ENCODE measurements at places on chromosomes 6 and 20.

DNA sequence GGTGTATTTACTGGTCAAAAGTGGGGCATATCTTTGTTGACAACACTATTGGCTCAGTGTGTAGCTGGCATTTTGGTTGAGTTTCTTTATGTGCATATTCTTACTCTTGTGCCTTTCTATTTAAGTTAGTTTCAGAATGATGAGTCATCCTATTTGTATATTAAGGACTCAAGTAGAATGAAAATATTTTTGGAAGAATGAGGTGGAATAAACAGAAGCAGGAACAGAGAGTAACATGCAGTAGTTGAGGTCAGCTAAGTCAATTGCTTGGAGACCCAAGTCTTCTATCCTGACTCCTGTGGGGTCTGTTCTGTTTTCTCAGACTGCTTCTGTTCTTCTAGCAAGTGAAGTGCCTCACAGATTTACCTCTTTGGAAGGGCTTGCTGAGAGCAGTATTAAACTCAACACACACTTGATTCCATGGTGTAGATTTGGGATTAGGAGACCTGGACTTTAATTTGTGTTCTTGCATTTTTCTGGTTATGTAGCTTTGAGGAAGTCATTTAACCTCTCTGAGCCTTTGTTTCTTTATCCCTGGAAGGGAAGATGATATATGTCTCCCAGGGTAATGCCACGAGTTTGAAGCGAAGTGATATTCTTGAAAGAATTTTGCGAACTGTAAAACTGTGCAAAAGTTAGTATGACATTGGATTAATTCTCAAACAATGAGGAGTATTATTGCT lies 324.3 kb downstream of the QKI start:
- no peak for DNase-seq

DNA sequence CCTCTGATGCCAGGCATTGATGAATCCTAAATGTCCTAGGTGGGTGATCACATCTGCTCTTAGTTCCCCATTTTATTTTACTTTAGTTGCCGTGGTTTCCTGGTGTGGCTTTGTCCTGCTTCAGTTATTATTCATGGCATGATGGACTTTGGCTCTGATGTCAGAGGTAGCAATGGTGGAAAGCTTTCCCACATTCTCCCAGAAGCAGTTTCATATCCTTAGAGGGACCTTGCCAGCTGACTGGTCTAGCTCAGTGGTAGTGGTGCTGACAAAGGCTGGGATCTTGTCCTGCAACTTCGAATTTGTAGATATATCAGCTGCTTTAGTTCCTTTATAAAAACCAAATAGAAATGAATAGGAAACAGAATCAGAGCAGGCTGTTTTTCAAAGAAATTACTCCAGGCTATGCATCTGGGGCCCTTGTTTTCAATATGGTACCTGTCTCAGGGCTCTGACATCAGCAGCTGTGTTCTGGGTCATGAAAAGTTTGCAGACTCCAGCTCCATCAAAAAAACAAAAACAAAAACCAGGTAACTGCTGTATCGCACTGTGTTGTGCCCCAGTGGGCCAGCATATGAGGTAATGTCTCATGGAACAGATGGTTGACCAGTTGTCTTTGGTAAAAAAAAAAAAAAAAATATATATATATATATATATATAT lies 133.7 kb downstream of the PLCB4 start:
- no peak for DNase-seq

- no peak for DNase-seq
Observed at GRCh38 chr20:16624106-16624505, 50.9 kb upstream of the KIF16B start.

DNA sequence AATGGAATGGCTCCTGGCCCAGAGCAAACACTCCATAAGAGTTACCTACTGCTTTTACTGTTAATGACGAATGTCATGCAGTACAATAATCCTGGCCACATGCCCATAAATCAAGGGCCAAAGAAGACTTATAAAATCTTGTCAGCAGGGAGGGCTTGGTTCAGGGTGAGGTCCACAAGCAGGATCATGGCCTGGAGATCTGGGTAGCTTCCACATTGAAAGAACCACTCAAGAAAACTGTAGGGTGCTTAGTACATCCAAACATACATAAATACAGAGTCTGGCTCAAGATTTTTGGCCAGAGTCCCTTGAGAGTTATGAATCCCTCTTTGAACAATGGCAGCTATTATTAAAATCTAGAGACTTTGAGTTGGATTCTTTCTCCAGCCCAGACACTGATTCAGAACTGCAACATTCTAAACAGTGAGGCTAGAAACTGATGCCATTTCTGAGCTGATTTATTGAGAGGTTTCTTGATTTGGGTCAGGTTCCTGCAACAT lies 188.7 kb downstream of the CDC5L start:
- no peak for DNase-seq

DNA sequence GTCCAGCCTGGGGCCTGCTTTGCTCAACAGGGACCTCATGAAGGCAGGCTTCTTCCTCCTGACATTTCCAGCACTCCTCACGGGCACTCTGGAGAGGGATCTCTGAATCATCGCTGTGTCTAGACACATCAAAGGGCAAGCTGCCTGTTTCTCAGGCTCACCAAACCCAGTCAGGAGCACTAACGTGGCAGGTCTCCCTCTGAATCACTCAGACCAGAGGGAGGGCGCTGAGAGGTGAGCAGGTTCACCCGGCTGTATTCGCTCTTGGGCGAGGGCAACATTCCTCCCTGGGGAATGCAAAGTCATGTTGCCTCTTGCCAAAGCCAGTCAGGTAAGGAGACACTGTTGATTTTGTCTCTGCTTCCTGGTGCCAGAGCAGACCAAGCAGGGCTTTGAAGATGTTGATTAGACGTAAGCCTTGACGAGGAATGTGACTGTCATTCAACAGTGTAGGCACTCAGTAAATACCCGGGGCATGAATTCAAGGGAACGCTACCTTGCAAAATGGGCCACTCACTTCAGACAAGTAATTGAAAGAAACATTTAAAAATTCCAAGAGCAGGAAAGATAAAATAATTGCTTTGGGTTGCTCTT lies 50.1 kb downstream of the CYP24A1 start:
- no peak for DNase-seq

DNA sequence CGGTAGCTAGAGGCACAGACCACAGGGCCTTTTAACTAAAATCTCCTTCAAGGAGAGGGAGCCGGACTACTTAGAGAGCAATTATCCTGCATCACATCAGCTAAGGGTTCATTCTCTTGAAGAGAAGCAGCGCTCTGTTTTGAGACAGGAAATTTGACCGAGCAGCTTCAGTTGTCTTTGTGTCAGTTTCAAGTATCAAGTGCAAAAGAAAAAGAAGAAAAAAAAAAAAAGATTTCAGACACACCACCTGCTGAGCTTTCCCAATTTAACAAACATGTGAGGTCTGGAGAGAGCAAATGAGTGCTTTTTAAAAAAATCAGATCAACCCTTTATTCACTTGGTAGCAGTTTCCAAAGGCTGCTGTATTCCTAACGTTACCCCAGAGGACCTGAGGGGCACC lies 273.5 kb upstream of the POU3F2 start:
- DNase-seq = no peak

DNA sequence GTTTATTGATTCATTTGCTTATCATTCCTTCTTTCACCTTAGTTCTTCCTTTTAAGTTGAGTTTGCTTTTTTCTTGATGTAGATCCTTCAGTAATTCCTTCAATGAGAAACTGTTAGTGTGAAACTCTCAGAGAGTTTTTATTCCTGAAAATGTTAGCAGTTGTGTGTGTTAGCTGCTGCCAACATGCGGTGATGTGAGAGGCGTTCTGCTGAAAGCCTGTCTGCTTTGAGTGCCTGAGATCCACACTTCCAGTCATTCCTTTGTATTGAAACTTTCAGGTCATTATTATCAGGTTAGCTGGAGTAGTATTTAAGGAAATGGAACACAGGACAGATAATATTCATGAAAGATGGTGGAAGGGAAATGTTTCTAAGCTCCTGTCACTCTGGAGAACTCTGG lies 70.0 kb upstream of the SUPT3H start:
- no peak for DNase-seq

- DNase-seq = no peak
Observed at GRCh38 chr6:11854408-11855165, 76.0 kb upstream of the ADTRP start.

DNA sequence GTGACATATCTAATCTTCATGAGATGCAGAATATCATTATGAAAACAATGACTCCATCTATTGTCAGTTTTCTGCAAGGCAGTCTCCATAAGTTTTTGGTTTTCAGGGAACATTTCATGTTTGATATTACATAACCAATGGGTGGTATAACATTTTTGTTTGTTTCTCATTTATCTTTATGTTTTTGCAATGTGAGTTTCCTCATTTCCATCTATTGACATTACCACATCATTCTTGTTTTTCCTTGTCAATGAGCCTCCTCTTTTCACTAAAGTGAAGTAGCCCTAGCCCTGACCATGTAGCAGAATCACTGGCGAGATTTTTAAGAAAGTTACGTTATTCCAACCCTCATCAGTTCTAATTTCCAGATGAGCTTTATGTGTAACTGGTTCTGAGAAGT lies 4.4 kb downstream of the EFHC1 start:
- no peak for DNase-seq

DNA sequence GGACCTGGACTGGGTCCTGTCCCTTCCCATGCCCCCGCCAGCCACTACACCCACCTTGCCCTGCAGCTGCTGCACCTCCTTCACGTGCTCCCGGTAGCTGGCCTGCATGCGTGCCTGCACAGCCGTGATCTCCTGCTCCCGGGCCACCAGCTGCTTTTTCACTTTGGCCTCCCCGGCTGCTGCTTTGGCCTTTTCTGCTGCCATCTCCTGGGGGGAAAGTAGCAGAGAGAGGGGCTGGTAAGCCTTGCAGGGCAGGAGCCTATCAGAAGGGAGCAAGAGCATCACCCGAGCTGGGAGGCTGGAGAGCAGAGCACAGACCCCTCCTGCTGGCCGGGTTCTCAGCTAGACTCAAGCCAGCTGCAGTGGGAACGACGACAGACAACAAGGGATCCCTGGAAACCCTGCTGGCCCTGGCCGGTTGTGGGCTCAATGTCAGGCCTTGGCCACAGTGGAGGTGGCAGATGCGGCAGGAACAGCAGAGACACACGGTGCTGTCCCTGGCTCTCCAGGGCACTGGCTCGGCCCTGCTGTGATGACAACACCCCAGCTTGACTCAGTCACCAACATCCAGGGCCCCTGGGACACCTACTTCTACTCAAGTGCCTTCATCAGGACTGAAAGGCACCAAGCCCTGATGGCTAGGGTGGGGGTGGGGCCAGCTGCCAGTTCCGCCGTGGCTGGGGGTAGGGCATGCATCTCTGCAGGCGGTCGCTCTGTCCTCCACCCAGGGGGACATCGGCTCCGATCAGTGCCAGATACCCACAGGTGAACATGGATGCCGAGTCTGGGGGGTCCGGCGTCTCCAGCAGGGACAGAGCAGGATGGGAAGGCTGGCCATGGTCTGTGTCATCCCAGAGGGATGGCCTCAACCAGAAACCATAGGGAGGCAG lies 45.3 kb downstream of the RRBP1 start:
- no peak for DNase-seq

DNA sequence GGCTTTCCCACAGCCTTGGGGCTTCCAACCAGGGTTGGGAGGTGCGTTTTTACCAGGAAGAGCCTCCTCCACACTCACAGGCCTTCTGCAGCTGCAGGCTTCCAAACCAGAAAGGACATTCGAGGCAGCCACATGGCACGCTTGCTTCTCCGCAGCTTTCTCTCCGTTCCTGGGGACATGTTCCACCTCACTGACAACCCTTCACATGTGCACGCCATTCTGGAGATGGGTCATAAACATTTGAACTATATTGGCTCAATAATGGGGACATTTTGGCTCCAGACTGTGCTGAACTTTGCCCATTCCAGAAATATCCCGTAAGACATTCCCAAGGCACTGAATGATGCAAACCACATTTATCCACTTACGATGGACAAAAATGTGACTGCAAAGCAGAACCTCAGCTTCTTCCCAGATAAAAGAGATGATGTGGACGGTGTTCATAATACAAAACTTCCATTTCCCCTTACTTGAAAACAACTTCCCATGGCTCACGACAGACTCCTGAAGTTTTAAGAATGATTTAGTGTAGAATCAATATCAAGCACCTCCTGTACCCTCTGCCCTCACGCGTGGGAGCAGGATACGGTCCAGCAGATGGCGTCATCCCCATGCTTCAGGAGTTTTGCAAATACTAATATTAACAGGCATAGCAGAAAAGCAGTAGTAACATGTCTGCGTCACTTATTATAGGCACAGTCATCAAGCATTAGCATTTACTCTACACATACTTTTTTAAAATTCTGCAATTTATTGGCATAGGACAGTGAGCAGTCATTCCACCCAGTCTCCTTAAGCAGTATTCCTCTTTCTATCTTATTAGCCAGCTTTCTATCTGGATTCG lies 25.4 kb upstream of the FOXF2 start:
- no peak for DNase-seq

DNA sequence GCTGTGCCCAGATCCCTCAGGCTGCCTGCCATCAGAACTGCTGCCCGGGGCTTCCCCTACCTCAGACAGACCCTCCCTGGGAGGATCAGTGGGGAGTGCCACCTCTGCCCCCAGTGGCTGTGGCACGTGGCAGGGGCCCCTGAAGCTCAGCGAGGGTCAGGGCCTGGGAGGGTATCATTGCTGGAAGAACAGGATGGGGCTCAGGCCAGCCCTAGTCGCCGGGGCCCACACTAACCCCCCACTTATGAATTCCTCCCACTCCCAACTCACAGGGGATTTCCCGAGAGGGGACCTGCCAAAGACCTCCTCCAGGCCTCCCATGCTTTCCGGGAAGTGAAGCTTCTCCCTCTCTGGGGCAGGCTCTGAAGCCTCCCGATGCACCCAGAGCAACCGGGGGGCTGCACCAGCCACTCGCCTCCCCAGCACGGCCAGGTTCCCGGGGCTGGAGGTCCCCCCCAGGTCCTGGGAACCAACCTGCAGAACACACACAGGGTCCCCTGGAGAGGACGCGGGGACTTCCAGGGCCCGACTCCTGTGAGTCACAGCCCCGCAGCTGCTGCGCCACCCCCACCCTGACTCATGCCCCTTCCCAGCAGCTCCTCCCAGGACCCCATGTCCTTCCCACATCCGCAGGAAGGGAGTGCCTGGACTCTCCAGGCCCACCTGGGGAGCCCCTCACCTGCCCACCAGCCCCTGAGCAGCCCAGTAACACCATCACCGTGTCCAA lies 2.5 kb downstream of the TNFRSF6B start:
- peak; percentile 44 for DNase-seq
